ENCODE measurements at places on chromosomes 11 and 22. TPM values are rescaled to one million over a fixed set of nuclear protein-coding genes. Genes with fewer than 3 reads are reported as not detected.

Gene NLRP14
- total RNA-seq: not detected

Gene KRTAP5-9
- total RNA-seq: not detected

Gene KCNJ1
- total RNA-seq: not detected

Gene MUC5B
- total RNA-seq: 0.03 TPM

Gene SLC43A3
- 81.0 TPM for total RNA-seq

Gene PAMR1
- total RNA-seq: not detected

Gene RAG1
- total RNA-seq: 0.17 TPM

Gene OR51Q1
- not detected for total RNA-seq

Gene BIRC3
- total RNA-seq: 0.27 TPM

Gene TRIM48
- total RNA-seq: not detected

Gene CHRDL2
- not detected for total RNA-seq

Gene OR4A5
- total RNA-seq: not detected

Gene PIK3IP1
- 1.1 TPM for total RNA-seq
